ENCODE measurements at places on chromosomes 12 and 14. TPM values are rescaled to one million over a fixed set of nuclear protein-coding genes. Genes with fewer than 3 reads are reported as not detected.
A peak's percentile ranks its signal among the peaks of the same experiment; 100 is the strongest.

DNA sequence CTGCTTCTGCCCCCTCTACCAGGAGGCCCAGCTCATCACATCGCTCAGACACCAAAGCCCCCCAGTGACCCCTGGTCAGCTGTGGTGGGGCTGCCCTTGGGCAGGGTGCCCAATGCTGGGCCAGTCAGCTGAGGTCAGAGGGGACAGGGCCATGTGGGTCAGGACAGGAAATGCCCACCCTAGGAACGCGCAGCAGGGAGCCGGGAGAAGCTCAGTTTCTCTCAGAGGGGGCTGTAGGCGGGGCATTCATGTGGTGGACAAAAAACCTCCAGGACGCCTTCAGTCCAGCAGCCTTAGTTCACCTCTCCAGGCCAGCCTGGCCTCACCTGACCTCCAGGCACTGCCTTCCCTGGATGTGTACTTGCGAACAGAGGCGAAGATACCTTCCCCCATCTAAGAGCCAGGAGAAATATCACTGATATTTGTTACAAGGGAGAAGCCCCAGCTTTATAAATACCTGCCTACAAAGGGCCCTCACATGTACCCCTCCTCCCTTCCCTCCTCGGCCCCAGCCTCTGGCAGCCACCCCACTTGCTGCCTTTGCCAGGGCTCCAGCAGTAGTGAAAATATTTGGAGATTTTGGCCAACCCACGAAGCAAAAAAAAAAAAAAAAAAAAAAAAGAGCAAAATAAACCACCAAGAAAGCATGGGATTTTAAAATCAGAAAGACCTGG lies 41.9 kb upstream of the PLEKHG6 start:
- no peak for DNase-seq

DNA sequence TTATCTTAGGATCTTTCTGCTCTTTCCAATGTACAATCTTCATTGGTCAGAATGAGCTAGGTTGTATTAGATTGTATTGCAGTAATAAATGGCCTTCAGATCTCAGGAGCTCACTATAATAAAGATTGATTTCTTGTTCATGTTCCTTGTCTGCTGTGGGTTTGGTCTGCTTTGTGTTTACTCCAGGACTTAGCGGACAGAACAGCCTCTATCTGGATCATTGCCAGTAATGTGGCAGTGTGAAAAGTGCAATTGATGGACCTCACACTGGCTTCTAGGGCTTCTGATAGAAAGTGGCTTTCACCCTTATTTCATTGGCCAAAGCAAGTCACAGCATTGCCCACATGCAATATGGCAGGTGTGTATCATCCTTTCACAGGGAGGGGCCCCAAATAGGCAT lies 81.2 kb downstream of the BTG1 start:
- DNase-seq, result no peak

DNA sequence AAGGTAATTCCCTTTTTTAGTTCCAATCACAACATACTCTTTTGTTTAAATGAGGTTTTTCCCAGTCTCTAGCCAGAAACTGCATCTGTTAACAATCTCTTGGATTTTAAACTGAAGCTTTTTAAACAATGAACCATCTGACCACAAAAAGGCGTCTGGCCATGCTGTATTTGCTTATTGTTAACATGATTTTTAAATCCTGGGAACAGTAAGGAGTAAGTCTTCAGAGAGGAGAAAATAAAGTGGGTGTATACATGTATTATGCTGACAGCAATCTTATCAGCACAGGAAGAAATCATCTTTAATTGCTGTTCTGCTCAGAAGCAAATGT lies 106.2 kb downstream of the DAAM1 start:
- DNase-seq, result peak; percentile 33

DNA sequence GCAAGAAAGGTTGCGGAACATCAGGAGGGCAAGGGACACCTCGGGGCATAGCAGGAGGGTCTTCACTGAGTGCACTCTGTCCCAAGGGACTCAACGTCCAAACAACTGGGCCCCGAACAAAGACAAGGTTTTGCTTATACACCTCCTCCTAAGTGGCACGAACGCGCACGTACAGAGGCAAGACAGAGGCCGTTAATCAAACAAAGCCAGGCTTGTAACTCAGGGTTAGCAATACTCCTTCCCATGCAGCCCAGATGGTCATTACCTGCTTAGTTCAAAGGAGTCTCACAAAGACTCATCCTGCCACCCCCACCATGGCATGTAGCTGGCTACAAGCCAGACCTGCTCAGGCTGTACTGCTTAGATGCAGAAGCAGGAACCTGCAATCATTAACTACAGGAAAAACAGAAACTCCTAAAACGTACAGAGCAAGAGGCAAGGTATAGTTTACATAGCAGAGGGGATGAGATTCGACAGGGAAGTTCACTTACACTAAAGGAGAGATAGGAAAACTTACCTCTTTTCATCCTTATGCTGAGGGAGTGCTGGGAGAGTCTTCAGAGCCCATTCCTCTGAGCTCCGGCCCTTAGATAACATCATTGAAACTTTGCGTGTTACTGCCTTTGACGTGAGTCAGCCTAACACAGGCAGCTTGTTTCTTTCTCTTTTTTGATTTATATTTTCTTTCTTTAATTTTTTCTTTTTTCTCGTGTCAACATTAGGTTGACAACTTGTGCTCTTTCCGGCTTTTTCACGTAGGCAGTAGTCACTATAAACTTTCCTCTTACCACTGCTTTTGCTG lies 1319.1 kb downstream of the TMEM121 start:
- peak; percentile 53 for DNase-seq

GRCh38 chr12:22677781-22678574 lies 53.0 kb downstream of the ETNK1 start:
- DNase-seq, result no peak

DNA sequence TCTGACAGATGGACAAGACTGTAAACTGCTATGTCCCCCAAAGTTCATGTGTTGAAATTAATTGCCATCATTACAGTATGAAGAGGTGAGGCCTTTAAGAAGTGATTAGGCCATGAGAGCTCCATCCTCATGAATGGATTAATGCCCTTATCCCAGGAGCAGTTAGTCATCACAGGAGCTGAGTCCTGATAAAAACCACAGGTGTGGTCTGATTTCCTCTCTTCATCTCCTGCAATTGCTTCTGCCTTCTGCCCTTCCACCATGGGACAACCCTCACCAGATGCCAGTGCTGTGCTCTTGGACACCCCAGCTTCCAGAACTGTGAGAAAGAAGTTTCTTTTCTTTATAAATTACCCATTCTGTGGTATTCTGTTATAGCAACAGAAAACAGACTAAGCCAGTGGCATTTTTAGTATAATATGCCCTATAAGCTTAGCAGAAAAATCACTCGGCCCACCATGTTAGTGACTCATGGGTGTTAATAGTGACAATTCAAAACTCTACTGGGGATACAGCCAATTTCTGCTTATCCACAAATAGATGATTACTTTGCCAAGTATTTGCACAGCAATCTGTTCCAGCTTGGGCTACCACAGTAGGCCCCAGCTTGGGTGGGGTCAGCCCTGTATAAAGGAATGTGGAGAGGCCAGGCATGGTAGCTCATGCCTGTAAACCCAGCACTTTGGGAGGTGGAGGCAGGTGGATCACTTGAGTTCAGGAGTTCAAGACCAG lies 129.0 kb upstream of the BCL2L14 start:
- peak; percentile 86 for DNase-seq

DNA sequence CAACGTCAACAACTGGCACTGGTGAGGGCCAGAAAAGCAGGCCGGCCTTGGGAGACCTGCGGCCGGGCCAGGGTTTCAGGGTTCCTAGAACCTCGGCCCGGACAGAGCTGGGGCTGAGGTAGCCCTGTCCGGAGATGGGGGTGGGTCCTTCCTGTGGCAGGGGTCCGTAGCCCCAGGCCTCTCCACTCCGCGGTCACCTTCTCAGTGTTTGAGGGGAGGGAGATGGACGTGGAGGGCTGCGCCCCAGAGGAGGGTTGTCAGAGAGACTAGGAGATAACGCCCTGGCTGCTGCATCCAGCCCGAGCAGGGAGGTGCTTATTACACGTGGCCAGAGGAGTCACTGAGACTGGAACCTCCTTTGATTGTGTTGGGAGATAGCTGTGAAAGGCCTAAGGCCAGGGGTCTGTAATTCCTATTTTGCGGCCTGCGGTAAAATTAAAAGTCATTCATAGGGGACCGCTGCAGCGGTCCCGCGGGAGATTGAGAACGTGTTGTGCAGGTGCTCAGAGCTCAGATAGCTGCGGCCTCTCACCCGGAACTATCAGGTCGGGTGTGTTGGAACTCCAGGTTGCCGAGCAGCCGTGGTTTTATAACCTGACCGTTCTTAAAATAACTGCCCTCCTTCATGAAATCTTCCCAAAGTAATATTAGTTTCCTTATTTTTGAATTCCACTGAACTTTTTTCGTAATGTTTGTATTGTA lies 507 bp downstream of the AHSA1 start:
- peak; percentile 27 for DNase-seq

GRCh38 chr12:65666876-65667275 lies 157.4 kb upstream of the HMGA2 start:
- no peak for DNase-seq

- DNase-seq, result peak; percentile 25
These were observed 54.4 kb upstream of the BMP4 start for GRCh38 chr14:54010981-54011380.

DNA sequence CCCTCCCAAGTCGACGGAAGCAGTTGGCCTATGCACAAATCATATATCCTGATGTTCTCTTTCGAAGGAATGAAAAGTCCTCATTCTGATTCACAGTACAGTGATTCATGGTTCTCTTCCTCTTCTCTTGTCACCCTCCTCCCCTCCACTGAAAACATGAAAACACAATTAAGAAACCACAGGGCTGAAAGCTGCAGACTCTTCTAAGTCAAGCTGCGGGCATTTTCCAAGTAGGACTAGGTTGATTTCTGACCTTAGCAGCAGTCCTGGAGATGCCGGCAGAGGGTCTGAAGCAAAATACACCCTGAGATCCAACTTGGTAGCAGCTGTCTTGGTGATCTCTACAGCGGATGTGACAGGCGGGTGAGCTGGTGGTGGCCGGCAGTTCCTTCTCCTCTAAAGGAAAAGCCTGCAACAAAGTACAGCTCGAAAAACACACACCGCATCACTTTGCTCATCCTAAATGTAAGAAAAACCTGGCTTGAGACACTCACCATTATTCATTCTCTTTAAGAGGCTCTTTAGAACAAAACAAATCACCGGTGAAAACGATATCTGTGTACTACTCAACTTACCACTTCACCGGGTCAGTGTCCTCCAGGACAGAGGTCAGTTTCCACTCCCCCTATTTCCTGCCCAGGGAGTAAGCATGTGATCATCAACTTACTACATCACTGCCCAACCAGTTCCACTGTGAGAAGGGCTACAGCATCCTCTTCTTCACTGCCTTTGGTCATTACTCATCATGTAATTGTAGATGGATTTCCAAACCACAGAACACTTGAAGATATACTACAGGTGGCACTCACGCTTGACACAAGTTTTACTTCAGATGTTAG lies 6.0 kb downstream of the TMCC3 start:
- peak; percentile 85 for DNase-seq

DNA sequence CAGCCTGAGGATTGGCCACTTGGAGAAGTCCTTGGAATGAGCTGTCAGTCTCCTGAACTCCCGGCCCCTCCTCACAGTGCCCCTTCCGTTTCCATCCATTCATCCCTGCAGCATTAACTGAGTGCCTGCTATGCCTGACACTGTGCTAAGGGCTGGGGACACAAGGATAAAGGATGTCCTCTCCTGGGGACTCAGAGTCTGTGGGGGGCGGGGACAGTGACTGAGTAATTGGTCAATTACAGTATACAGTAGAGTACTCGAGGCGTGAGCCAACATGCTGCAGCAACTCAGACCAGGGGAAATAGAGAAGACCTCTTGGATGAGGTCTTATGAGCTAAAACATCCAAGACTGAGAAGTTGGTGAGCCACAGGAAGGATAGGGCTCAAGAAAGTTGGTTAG lies 43.4 kb upstream of the PWP1 start:
- DNase-seq, result no peak

DNA sequence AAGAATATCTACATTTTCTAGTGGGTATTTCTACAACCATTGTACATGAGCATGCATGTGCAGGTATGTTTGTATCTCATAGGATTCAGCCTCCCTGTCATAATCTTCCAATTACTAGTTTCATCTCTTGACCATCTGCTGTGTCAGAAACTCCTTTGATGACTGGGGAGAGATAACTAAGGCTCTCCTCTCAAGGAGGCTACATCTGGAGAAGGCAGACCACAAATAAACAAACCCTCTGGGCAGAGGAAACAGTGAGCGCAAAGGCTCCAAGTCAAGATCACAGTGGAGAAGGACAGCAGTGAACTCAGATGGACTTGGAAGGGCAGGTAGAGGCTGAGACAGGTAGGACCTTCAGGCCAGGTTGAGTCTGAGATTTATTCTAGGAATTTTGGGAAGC lies 166.4 kb downstream of the PELI2 start:
- no peak for DNase-seq

DNA sequence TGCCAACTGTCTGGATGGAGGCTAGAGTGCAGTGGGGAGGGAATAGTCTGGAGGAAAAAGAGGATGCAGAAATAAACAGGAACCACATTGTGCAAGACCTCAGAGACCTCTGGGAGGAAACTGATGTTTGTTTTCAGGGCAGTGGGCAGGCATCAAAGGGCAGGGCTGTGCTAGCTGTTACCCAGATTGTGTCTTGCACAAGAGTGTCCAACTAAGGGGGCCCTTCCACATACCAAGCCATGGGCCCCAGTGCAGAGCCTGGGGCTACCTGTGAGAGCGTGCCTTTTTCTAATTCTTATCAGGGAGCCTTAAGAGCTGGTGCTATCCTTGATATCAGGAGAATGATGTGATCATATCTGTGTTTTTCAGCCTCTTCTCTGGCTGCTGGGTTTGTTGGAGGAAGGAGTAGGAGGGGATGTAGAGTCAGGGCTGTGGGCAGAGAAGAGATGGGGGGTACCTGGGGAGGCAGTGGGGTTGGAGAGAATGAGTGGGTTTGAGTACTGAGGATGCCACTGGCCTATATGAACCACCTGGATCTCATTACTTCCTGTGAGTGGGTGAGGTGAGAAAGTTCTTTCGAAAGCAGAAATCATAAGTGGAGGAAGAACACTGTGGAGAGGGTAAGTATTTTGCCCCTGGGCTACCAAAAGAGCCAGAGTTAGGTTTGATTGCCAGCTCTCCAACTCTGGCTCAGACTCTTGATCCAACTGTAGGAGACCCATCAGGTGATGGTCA lies 259.2 kb upstream of the CRY1 start:
- no peak for DNase-seq

- DNase-seq, result peak; percentile 85
These were observed 169.8 kb downstream of the LRIG3 start for GRCh38 chr12:58750484-58750883.

KLRD1 gene
- total RNA-seq, result 0.03 TPM

TMPRSS12 gene
- not detected for total RNA-seq

HOMEZ gene
- 7.1 TPM for total RNA-seq

TAS2R8 gene
- 0.21 TPM for total RNA-seq

SLC25A21 gene
- total RNA-seq, result 1.9 TPM

HPD gene
- total RNA-seq, result 0.13 TPM

PTPRR gene
- total RNA-seq, result 15.5 TPM

SLC38A4 gene
- total RNA-seq, result 4.1 TPM

RNASE1 gene
- not detected for total RNA-seq

RDH12 gene
- total RNA-seq, result not detected
